Gastrocnemius medialis (tissue), 4 donors: ENCODE measurements at places on chromosomes 7 and 10.

DNA sequence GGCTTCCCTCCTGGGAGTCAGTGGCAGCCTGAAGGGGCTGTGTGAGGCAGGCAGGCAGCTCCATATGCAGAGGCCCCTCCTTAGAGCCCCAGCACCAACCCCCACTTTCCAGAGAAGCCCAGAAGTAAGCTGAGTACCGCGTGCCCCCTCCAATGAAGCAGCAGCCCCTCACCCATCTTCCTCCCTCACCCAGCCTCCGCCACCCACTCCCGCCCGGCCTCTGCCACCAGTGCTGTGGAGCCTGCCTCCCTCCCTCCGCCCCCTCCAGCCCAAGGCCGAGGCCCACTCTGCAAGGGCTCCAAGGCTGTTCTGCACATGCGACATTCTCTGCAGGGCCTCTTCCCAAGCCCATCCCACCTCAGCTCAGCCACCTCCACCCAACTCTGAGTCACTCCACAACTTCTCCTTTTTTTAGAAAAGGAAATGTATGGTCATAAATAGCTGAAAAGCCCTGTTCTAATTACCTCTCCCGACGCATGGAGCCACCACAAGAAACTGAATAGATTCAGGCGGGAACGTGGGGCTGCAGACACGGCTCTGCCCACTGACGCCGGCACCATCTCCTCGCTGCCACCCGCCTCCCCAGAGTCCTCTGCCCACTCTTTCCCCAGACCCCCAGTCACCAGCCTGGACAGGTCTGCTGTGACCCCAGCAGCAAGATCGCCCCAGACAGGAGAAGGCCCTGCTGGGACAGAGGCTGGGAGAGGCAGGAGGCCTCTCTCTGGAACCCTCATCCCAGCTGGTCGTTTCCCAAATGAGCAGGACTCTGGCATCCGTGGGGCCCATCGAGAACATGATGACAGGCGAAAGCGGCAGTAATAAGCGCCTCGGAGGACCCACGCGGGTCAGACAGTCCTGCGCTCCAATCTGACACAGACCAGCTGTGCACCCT lies 213.9 kb downstream of the MAD1L1 start:
- DNase-seq, result no peak

- no peak for DNase-seq
Measured at GRCh38 chr10:15300145-15300544, 70.9 kb downstream of the FAM171A1 start.

DNA sequence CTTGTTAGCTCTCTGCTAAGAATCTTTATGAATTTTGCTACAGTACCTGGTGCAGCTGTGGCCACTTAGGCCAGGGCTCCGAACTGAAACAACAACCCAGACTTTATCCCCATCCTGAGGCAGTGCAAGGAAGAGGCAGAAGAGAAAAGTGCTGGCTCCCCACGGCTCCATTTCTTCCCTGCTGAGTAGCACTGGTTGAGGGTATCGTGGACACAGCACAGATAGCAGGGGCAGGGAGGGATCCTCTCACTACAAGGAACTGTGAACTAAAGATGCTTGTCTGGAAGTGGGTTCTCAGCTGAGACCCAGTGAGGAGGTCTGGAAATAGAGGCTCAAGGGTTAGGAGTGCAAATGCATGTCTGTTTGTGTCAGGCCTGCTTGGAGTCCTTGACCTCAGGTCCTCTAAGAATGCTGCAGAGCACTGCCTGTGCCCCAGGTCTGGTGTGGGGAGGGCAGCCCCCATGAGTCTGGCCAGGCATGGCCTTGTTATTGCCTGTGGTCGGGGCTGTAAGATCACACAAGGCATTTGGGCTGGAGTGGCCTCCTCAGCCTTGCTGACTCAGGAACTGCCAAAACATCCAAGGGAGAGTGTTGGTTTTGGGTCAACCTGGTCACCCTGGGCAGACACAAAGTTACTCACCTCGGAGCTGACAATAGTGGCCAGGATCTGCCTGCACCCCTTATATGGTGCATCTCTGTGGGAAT lies 58.1 kb downstream of the DMBT1 start:
- no peak for DNase-seq

DNA sequence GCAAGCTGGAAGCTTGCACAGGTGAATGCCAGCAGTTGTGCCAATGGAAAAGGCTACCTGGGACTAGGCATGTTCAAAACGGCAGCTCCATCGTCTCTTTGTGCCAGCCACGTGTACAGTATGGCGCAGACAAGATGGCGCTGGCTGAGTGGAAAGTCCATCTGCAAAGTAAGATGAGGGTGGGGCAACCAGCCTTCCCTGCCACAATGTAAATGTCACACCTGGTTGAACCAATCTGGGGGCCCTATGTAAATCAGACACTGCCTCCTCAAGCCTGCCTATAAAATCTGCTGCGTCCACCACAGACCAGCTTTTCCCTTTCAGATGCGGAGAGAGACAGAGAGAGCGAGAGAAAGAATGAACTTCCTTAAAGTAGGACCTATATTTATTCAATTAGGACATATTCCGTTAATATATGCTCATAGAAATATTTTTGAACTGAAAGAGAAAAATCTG lies 18.5 kb upstream of the C7orf33 start:
- DNase-seq, result no peak

- DNase-seq, result peak; percentile 42
Measured at GRCh38 chr10:99733366-99733765, 1.3 kb downstream of the CUTC start.

DNA sequence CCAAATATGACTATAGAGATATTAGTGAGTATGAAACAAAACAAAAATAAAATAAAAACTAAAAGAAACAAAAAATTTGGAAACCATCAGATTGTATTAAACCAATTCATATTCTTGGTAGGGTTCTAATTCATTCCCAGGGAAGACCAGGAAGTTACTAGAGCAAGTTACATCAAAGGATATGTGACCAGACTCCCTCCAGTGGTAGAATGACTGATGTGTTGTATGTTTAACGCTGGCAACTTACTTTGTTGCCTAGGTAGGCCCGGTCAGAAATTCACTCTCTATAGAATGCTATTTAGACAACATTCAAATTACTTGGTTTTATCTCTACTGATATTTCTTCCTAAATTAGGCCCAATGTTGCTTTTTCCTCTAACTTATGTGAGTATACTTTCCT lies 5.2 kb downstream of the PHYHIPL start:
- DNase-seq, result no peak

DNA sequence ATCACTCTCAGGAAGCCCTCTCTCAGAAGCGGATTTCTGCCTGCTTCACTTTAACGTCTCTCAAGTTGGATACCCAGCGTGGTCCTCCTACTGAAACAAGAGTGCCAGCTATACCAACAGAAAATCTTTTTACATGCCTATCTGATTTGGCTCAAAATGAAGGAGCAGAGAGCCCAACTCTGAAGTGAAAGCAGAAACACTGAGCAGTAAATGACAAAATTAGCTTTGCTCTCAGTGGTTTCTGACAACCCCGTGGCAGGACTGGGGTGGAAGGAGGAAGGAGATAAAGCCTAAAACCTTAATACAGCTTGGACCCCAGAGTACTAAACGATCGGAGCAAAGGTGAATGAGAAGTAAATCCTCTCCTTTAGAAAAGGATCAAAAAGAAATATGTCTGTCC lies 25.1 kb upstream of the GPR37 start:
- no peak for DNase-seq

GRCh38 chr7:33354201-33354600 lies 224.8 kb downstream of the BBS9 start:
- no peak for DNase-seq
